Dermis blood vessel endothelial cell (primary cell): ENCODE measurements at places on chromosomes 3 and 15. TPM values are rescaled to one million over a fixed set of nuclear protein-coding genes. Genes with fewer than 3 reads are reported as not detected.

GRCh38 chr3:56269755-56270535 lies 198.3 kb downstream of the ERC2 start:
- no peak for DNase-seq

- no peak for DNase-seq
Measured at GRCh38 chr3:10194328-10195071, 29.8 kb downstream of the IRAK2 start.

DNA sequence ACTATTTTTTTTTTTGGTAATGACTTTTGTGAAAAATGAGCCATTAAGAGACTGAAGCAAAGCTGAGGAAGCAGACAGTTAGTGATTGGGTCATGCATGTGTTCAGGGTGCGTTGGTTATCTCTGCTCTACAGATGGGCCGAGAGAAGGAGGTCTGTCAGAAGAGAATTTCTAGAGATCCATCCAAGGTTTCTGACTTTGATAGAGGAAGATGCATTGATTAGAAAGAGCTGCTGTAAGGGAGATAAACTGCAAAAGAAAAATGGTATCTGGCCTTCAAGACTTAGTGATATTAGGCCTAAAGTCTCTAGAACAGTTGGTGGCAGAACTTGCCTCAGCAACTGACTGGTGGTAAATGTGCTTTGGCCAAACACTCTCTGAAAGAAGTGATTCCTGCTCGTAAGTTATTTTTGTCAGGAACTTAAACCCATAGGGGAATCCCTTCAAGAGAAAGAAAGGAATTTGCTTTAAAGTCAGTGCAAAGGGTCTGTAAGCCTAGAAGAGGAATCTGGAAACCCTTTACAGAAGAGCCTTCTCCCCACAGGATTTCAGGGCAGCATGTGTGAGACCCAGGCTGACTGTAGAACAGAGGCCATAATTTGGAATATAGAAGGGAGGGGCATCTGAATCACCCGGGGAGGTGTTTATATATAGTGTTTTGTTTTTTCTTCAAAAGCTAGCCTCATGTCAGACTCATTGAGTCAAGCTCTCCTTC lies 67.8 kb downstream of the OPA1 start:
- no peak for DNase-seq

DNA sequence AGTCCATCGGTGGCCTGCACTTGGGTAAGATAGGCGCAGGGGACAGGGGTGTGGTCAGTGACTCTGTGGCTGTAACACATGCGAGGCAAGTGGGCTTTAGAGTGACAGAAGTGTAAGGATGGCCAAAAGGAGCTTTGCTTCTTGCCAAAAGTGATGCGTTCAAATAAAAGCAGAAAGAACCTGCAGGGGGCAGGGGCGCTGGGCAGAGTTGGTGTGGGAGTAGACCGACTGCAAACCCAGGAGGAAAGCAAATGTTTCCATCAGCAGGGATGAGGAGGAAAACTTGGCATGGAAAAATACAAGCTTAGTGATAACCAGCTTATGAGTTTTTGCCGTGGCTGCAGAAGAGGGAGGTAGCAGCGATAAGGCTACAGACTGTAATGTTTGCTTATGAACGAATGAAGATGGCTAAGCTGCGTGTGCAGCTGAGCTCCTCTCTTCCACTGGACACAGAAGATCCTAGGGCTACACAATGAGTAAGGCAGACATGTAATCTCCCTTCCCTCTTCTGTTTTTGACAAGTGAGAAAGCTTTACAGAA lies 149.4 kb downstream of the WNT5A start:
- no peak for DNase-seq

The CCR1 gene
- not detected in 2 replicates for total RNA-seq

The DUT gene
- 49.8 and 58.4 TPM in 2 replicates for total RNA-seq

DNA sequence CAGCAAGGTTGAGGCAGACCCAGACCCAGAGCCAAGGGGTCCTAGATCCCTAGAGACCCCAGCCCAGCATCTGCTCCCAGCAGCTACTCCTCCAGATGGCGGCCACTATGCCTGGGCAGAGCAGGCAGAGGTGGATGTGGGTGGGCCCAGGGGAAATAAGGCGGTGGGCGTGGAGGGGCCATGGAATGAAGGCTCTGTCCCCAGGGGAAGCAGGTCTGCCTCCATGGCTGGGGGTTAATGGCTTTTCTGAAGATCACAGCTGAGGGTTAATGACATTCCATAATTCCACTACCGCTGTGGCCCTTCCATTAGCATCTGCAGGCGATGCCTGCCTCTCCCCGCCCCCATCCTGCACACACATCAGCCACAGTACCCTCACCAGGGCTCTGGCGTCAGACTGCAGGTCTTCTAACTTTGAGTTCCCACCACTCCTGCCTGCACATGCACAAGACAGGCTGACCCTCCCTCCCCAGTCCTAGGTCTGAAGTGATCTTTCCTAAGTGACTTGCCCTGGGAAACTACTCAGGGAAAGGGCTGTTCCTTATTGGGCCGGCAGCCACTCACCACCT lies 41.2 kb downstream of the CCDC33 start:
- DNase-seq: no peak

DNA sequence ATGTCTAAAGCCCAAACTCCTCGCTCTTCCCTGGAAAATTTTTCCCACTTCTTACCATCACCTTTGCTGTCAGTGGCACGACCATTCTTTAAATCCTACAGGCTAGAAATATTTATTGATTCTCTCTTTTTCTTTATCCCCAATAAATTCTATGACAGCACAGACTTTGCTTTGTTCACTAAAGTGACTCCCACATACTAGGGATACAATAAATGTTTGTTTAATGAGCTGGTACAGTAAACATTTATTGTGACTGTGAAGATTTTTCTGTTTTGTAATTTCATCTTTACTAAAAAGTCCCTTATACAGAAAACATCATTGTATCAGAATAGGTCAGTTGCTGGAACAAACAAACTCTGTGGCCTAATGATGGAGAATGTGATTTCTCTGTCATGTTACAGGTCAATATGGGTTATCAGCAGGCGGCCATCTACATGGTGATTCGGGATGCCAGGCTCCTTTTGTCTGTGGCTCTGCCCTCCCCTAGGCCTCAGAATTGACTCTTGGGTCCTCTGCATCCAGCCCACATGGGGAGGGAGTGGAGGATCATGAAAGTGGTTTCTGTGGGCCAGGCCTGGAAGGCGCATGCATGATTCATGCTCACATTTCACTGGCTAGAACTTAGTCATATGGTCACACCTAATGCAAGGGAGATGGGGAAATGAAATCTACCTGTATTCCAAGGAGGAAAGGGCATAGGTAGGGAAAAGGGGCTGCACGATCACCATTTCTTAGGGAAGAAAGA lies 22.7 kb upstream of the KNG1 start:
- DNase-seq: no peak

GRCh38 chr15:50315814-50316630 lies 39.0 kb downstream of the GABPB1 start:
- DNase-seq: peak; percentile 63

GRCh38 chr3:64932016-64932518 lies 244.3 kb upstream of the ADAMTS9 start:
- DNase-seq: no peak

- no peak for DNase-seq
Measured at GRCh38 chr15:62566248-62566647, 401.2 kb upstream of the C2CD4B start.

GRCh38 chr3:163779396-163780344 lies 1298.6 kb downstream of the SI start:
- no peak for DNase-seq

- no peak for DNase-seq
Measured at GRCh38 chr3:87462228-87462627, 185.8 kb upstream of the POU1F1 start.

The DPP8 gene
- 63.5 and 63.9 TPM in 2 replicates for total RNA-seq

The CYP1A2 gene
- not detected in 2 replicates for total RNA-seq

DNA sequence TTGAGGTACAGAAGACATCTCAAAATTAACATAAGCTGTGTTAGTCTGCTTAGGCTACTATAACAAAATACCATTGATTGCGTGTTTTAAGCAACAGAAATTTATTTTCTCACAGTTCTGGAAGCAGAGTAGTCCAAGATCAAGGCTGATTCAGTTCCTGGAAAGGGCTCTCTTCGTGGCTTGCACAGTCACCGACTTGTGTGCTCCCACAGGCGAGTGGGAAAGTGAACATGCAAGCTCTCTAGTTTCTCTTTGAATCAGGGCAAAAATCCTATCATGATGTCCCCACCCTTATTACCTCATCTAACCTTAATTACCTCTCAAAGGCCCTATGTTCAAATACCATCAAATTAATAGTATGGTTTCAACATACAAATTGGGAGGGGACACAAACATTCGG lies 505.9 kb downstream of the ZIC1 start:
- DNase-seq: no peak

DNA sequence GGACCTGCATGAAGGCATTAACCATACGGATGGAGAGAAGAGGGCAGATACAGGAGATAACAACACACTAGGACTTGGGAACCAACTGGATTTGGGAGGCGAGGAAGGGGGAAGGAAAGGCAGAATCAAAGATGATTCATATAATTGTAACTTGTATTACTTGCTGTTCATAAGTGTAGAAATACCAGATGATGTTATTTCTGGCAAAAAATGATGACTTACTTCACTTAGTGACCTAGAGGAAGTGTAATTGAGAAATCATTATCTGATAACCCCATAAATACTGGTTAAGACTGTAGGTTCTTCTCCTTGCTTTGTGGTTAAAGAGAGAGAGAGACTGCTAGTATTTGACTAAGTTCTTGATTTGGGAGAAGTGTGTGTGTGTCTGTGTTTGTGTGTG lies 50.5 kb upstream of the GK5 start:
- no peak for DNase-seq
